ENCODE measurements at places on chromosomes 11 and 22.

- DNase-seq: no peak
These were observed 205.4 kb upstream of the SNX19 start for GRCh38 chr11:131121426-131122333.

DNA sequence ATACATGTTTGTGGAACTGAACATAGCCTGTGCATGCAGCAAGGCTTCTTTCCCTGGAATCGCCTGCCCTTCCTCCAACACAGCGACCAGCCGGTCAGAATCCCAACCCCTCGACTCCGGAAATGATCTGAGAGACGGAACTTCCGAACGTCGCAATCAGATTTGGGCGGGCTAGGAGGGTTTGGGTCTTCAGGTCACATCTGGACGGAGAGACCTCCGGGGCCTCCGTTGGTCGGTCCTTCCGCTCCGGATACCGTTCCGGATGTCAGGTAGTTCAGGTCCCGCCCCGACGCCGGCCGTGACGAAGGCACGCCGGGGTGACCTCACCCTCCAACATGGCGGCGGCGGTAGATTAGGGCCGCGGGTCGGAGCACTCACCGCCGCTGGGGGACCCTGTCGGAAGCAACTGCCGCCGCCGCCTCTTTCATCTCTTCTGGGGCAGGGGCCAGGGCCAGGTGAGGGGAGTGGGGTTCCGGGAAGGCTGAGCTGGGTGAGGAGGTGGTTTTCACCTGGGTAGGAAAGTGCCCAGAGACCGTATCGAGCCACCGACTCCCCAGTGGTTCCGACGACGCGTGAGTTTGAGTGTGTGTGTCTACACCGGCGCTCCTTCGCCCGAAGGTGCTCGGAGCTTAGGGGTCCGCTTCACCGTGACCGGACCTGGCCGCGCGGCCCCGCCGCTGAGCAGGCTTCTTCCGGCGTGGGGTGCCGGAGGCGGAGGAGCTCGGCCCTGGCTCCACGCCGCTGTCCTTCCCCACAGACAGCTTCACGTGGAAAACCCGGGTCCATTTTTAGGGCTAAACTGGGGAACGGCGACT is at the start of gene BCL2L13:
BCL2L13 (plus strand) TSS at position 326 of the 815 bp plus-strand sequence. CDS start 16,955 bp downstream, outside the sequence.
- peak; percentile 68 for DNase-seq

DNA sequence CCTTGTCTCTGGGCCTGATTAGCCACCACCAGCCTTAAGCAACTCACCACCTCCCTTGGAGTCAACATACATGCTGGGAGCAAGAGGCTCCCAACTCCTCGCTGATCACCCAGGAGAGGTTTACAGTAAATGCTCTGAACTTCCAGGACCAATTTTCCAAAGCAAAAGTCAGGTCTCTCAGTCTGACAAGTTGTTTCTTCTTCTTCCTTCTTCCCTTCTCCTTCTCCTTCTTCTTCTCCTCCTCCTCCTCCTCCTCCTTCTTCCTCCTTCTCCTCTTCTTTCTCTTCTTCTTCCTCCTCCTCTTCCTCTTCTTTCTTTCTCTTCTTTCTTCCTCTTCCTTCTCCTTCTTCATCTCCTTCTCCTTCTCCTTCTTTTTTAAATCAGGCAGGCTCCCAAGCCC is 148.2 kb downstream of the NECTIN1 start:
- no peak for DNase-seq

DNA sequence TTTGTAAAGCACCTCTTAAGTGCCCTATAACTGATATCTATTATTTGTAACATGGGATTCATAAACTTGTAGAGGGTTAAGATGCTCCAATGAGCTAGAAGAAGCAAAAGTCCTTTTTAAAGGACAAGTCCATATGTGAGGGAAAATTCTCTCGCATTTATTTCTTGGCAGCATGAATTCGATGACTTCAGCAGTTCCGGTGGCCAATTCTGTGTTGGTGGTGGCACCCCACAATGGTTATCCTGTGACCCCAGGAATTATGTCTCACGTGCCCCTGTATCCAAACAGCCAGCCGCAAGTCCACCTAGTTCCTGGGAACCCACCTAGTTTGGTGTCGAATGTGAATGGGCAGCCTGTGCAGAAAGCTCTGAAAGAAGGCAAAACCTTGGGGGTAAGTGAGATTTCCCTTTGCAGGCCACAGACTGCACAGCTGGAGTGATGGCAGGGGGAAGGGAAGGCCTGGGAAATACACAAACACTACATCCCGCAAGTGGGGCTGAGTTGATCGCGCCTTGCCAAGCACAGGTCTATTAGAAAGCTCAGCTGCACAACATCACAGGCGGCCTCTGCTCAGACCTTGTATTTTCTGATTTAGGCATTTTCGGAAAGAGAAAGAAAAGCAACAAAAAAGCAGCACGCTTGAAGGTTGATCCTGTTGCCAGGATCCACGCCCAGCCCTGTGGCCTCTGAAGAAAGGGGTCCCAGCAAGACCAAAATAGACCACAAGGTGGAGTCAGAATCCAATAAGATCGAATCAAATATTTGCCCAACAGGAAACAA is 1.5 kb downstream of the MS4A8 start:
- no peak for DNase-seq

DNA sequence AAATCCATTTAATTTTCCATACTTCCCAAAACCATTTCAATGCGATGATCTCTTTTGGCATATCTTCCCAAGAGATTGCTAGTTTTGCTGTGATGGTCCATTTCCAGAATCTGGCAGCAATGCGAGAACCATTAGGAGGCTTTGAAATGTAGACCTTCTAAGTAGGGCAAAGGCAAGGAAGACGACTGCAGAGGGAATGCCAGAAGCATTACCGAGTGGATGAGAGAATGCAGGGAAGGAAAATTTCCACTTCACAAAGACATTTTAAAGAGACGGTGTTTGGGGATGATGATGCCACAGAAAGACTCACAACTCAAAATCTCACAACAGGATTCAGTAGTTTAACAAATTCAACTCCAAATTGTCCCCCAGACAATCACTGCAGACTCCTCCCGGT is 471 bp upstream of the CEP126 start:
- no peak for DNase-seq

DNA sequence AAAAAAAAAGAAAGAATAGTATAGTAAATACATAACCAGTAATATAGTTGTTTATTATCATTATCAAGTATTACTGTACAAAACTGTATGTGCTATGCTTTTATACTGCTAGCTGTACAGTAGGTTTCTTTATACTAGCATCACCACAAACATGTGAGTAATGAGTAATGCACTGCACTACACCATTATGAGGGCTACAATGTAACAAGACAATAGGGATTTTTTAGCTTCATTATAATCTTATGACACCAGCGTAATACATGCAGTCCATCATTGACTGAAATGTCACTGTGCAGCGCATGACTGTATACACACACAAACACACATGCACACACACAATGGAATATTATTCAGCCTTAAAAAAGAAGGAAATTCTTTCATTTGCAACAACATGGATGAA is 111.5 kb upstream of the ZBED5 start:
- DNase-seq: no peak

- no peak for DNase-seq
These were observed 38.2 kb upstream of the PAMR1 start for GRCh38 chr11:35563484-35564244.

DNA sequence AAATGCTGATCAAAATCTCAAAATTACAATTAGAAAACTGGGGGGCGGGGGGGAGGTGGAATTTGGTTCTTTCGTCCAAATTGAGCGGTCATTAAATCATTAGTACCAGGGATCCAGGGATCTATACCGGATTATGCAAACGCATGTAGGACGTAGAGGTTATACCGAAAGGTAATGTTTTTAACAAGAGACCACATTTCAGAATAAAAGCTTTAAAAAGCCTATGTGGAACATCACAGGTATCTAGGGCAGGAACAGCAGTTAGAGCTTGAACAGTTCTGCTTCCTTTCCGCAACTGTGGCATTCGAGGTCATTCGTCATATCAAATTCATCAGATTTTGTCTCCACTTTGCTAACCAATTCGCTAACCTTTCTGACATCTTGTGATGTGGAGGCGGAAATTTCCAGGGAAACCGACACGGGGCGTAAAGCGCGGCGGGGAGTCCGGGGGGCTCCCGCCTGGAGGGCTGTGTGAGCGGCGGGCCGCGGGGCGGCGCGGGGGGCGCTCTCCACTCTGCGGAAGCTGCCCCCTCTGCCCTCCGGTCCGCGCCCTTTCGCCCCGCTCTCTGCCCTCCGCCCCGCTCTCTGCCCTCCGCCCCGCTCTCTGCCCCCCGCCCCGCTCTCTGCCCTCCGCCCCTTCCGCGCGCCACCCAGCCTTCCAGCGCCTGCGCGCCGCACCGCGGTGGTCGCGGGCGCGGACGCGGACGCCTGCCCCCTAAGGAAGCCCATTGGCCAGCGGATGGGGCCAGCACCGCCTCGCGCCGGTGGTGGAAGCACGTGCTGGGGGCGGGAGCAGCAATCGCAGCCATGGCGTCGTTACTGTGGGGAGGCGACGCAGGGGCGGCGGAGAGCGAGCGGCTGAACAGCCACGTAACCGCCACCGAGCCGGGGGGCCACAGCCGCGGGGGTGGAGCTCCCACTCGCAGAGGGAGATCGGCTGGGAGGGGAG is at the start of gene DDX25:
DDX25 (plus strand) TSS at position 798 of the 949 bp plus-strand sequence; CDS start at position 808, 10 bp downstream.
- DNase-seq: no peak

DNA sequence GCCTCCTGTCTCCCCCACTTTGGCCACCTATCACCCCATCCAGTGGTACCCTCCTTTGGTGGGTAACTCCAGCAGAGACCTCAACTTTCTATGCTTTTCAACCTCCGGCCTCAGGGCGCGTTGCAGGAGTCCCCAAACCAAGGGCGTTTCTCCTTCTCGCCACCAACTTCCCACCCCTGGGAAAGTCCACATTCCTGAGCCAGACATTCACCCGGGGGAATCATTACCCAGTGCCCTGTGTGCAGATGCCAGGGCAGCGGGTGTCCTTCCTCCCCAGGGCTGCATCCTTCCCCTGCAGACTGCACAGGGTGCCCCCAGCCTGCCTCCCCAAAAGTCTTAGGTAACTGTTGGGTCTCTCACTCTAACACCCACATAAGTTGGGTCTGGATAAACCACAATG is 26.4 kb downstream of the MYEOV start:
- no peak for DNase-seq

GRCh38 chr11:1570896-1571759 is 943 bp downstream of the DUSP8 start:
- DNase-seq: no peak

- DNase-seq: no peak
These were observed 1091.9 kb upstream of the TENM4 start for GRCh38 chr11:80532633-80533232.

GRCh38 chr11:104772806-104773241 is 125.4 kb downstream of the CASP12 start:
- DNase-seq: no peak

DNA sequence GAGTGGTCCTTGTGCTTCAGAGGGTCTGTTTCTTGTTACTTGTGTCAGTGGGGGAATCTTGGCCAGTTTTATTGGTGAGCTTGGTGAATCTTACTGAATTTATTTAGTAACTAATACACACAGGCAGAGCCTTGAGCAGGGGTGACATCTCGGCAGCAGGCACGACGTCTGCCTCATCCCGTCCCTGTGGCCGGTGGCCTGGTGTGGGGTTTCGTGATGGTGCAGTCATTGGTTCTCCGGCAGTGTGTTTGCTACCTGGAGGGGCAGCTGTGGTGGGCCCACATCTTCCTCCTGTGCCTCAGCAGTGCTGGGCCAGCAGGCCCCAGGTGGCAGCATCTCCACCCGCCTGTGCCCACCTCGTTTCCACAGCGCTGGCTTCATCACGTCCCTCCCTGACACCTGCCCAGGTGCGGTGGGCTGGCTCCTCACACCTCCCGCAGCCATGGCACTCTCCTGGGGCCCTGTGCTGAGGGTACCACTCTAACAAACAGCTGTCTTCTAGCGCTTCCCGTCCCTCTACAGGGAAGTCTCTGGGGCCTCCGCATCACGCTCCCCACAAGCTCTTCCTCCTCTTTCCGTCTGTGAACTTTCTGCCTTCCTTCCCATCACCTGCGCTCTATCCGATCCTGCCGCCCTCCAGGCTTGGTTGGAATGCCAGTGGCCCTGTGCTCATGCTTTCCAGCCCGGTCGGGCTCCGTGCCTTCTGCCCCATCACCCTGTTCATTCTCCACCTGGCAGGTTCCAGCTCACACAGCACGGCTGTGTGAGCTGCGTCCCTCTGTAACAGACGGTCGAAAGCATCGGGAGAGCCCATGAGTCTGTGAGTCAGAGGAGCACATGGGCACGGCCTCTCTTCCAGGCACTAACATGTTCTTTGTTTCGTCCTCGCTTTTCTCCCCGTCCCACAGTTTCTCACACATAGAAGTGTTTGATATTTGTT is 203.4 kb downstream of the TBC1D22A start:
- DNase-seq: no peak

GRCh38 chr11:44539971-44540370 is 25.5 kb upstream of the CD82 start:
- DNase-seq: no peak

DNA sequence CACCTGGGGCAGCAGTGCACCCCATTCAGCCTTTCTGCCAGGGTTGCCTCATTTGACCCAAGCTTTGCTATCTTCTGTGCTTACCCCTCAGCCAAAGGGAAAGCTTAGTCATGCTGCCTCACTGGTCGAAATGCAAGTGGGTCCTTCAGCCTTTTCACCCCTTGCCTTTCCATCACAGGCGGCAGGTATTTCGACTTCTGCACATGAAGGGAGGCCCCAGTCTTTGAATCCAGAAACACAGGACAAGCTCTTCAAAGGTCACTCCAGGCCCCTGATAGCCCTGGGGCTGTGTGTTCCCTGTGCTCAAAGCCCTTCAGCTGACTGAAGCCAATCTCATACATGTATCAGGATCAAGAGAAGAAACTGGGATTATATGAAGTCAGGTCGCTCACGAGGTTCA is 129.7 kb downstream of the SNX19 start:
- no peak for DNase-seq

- no peak for DNase-seq
These were observed 2.8 kb downstream of the SIAE start for GRCh38 chr11:124670732-124671131.

DNA sequence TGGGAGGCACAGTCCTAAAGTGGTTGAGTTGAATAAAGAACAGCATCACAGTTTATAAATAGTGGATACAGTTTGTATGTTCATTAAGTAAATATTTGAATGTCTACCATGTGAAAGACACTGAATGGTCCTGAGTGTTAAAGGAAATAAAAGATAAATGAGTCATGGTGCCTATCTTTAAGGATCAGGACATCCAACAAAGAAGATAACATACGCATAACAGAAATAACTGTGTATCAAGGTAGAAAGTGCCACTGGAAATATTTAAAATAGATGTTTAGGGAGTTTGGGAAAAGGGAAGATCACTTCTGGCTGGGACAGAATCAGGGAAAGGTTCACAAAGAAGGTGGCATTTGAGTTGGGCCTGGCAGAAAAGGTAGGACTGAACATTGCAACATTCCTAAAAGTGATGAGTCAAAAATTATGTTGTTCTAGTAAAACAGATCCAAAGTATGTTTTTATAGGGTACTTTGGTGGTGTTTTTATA is 41.5 kb downstream of the CSTPP1 start:
- no peak for DNase-seq
